ENCODE measurements at places on chromosomes 13 and 19.

DNA sequence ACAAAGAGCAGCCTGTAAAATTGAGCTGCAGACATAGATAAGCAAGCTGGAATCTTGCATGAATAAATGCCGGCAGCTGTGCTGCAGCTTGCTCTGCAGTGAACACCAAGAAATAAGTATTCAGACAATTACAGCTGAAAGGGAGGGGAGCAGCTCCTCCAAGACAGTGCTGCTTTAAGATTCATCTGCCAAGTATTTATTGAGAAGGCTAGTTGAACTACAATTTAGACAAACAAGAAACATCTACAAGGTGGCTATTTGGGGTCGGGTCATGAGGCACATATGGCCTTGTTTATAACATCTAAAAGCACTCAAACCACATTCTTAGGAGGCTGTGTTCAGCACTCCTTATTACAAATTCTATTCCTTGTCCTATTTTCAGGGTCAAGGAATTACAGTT lies 34.9 kb downstream of the ZNF726 start:
- no peak for DNase-seq

DNA sequence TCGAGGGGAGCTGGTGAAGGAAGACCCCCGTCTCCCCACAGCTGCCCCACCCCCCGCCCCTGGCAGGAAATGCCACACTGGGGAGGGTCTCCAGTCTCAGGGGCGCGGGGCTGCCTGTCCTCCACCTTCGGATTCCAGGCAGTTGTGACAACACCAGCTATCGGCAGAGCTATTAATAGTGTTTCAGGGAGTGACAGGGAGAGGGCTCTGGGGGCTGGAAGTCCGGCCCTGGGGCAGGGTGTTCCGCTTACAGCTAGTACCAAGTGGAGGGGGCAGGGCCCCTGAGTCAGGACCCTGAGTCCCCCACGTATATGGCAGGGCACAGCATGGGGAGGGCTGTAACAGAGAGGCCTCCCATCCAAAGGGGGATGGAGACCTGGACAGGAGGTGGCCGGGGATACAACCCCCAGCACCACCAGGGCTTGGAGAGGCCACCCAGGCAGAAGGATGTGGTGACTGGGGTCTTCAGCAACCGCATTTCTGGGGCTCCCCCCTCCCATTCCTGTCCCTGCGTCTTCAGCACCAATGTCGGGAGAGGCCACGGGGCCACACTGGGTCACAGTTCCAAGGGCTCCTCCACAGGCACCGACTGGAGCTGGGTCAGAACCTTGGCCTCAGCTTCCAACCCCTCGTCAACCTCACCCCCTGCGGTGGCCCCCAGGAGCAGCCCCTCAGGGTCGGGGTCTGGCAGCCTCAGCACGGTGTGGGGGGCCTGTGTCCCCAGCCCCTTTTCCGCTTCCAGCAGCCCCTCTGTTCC lies 3.9 kb downstream of the SIX5 start:
- no peak for DNase-seq

GRCh38 chr19:50457300-50457699 lies 19.0 kb upstream of the EMC10 start:
- DNase-seq: no peak

DNA sequence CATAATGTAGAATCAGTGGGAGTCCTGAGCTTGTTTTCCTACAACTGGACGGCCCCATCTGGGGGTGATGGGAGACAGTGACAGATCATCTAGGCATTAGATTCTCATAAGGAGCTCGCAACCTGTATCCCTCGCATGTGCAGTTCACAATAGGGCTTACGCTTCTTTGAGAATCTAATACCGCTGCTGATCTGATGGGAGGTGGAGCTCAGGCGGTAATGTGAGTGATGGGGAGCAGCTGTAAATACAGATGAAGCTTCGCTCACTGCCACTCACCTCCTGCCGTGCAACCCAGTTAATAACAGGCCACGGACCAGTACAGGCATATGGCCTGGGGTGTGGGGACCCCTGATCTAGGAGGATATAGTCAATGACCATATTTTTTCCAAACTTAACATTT lies 38.8 kb downstream of the RCBTB1 start:
- DNase-seq: no peak

DNA sequence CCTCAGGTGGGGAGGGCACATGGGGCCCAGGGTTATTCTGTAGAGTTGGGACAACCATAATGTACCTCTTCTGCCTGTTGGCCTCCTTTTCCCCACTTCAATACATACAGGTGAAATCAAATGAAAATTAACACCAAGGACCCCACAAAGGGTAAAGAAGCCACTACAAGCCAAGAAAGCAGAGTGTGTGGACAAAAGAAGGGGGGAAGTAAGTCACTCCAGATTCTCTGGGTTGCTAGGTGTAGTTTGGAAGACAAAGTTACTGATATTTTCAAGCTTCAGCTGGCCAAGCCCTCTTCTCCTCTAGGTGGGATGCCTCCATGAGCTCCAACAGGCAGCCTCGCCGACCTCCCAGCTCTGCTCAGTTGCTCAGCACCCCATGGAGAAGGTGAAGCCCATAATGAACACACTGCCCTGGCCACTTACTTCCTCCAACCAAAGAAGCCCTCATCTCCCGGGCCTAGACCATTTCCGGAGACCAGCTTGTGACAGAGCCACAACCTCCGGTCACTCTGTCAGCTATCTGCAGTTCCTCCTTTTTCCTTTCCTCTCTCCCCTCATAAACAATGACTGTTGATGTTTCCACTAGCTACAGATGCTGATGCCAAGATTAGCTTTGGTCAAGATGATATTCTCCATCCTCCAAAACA lies 66.8 kb upstream of the MED4 start:
- DNase-seq: no peak

- DNase-seq: no peak
Measured at GRCh38 chr13:19597523-19597922, 35.9 kb upstream of the MPHOSPH8 start.

DNA sequence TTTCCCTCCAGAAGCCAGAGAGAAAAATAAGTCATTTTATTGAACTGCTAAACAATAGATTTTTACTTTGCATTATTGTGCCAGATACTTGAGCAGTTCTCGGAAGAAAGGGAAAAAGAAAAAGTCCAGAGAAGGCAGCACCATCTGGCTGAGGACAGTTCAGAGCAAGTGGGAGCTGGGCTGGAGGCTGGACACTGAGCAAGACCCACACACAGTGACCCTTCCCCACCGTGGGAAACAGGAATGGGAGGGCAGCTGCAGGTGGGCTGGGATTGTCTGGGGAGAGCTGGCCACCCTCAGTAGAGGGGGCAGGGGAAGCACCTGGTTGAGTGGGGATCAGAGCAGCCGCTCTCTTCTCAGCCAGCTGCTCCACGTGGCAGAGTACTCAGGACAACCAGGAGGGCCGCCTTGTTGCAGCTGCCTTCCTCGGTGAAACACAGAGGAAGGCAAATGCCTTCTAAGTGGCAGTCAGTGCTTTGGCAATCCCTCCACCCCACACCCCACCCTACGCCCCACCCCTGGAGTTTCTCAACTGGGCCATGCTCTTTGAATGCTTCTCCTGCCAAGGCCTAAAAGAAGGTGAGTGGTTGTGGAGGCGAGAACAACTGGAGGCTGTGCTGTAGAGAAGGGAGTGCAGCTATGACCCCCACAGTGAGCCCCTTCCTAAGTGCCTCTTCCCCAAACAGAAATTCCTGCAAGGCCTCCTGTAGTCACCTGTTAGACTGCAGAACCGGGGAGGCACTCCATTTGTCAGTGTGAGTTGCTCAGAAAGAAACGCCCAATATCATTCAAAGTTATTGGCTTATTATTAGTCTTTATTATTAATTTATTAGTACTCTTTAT lies 179.3 kb downstream of the ZIC5 start:
- DNase-seq: no peak

- no peak for DNase-seq
Measured at GRCh38 chr19:30887042-30887441, 462.2 kb downstream of the TSHZ3 start.

- DNase-seq: no peak
Measured at GRCh38 chr13:48457578-48458242, 44.8 kb upstream of the LPAR6 start.

DNA sequence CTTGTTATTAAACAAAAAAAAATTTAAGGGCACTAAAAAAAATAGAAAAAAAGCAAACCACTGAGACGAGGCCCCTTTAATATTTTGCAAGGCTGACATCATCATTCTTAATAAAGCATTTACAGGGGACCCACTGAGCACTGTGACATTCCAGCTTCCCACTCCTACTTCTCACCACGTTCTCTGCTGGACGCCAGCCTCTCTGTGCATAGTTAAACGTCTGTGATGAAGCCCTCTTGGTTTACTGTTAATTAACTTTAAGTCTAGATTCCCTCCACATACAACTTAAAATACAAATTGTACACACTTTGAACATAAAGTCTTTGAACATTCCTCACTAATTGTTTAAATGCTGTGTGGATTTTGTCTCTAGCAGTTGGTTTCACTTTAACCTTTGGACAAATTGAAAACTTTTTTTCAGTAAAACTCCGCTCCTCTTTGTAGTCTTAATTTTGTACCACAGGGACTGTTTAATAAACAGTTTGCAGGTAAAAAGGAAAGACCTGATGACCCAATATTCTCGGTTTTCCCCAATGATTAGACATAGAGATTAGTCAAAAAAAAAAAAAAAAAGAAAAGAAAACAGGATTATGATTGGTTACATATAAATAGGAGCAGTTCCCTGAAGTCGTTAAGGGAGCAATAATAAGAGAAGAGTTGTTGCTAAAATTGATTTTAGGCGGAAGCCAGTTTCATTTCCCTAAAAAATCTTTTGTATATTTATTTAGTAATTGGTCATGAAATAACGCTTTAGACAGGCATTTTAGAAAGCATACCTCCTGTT lies 219.8 kb downstream of the MZT1 start:
- DNase-seq: no peak

- no peak for DNase-seq
Measured at GRCh38 chr19:33248553-33248953, 22.9 kb upstream of the SLC7A10 start.

DNA sequence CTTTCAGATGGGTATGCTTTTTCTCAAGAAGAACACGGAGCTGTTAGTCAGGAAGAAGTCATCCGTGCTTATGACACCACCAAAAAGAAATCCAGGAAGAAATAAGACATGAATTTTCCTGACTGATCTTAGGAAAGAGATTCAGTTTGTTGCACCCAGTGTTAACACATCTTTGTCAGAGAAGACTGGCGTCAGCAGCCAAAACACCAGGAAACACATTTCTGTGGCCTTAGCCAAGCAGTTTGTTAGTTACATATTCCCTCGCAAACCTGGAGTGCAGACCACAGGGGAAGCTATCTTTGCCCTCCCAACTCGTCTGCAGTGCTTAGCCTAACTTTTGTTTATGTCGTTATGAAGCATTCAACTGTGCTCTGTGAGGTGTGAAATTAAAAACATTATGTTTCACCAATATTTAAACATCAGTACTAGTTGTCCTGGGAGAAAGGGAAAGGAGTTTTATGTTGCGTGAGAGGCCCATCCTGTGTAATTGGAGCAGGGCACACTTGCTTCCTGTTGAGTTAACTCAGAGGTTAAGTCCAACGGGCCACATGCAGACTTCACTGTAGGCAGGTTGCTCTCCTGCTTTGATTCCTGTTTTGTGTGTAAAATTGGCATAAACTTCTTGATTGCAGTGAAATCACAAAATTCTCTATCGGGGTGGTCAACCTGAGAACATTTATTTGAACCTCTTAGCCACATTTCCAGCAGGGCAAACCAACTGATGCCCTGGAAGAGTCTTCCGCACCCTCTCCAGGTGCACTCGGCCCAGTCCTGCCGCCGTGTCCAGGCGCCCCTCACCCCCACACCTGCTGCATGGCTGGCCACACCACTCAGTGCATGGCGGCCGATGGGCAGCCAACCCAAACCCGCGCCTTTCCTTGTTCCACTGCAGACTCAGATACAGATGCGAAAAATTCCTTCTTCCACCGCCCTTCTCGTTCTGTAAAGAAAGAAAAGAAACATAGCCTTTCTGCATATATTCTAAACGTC lies 31.6 kb downstream of the SHISA2 start:
- no peak for DNase-seq

GRCh38 chr13:82305588-82305987 lies 1576.7 kb downstream of the SLITRK1 start:
- DNase-seq: no peak

DNA sequence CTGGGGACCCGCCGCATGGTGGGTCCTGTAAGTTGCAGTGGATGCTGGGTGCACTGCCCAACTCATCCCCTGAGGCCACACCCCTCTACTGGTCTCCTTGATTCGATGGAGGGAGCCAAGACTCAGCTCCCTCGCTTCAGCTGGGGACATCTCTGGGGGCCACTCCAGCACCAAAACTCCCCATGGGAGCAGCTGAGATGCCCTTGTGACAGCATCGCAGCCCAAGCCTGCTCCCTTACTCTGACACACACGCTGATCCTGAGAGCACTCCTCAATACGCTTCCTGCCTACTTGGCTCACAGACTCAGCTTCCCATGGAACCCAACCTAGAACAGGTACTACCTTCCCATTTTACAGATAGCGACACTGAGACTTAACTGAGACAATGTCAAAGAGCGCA lies 56.2 kb downstream of the PEPD start:
- DNase-seq: no peak

DNA sequence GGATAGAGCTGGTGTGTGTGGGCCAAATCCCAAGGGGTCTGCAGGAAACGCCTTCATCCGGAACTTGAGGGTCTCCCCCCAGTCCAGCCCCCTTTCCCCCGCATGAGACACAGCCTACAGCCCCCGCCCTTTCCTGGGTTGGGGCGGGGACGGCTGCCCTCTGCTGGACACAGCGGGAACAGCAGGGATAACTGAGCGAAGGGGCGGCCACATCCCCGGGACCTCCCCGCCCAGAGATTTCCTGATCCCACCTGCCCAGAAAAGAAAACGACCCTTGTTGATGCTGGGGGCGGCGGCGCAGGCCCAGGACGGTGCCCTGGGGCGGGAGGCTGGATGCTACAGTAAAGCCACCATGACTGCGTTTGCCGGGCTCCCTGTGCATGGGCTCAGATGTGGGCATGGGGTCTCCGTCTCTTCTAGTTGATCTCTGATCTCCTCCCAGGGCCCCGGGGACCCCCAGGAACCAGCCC lies 14.2 kb downstream of the ONECUT3 start:
- no peak for DNase-seq

- DNase-seq: no peak
Measured at GRCh38 chr19:46714444-46715106, 2.3 kb downstream of the PRKD2 start.

- DNase-seq: no peak
Measured at GRCh38 chr19:41324231-41324702, 14.3 kb downstream of the CCDC97 start.

DNA sequence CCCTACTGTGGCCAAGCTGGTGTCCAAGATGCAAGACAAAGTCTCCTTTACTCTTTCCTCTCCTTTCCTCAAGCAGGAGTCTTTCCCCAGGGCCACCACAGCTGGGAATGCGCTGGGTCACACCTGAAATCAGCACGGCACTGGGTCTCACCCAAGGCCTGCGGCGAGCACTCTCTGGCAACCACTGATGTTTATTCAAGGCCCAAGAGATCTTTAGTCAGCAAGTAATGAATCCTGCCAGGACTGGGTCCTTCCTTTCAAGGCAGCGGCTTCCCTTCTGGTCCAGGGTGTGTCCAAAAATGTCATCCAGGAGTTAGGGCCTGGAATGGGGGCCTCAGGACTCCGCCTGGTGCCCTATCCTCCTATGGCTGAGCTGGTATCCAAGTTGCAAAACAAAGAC lies 24.1 kb downstream of the BLOC1S3 start:
- DNase-seq: no peak

Data from stimulated activated CD4-positive, alpha-beta T cell treated with anti-CD3 and anti-CD28 coated beads, TNF-alpha, amount 100 ng/mL, for 48 hours (primary cell).